ENCODE measurements at places on chromosomes 3 and 15.

GRCh38 chr3:175102161-175102560, 243.0 kb downstream of the NAALADL2 start:
- DNase-seq: no peak

GRCh38 chr15:53841651-53842050, 82.2 kb upstream of the WDR72 start:
- DNase-seq: no peak

DNA sequence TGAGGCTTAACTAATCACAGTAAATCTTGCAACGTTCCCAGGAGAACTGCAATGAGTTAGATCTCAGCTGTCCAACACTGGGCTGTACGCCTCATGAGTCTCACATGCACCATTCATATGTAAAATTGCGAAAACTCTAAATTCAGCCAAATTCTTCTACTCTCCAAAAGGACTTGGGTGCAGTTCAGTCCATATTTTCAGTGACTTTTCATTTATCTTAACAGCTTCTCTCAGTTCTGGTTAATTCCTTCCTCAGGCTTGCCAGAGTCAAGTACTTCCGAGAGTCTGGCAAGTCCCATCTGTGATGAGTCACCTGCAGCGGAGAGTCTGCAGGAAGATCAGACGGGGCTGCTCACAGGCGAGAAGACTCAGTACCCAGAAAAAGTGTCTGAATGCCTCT, 11.5 kb downstream of the CCDC80 start:
- DNase-seq: no peak

DNA sequence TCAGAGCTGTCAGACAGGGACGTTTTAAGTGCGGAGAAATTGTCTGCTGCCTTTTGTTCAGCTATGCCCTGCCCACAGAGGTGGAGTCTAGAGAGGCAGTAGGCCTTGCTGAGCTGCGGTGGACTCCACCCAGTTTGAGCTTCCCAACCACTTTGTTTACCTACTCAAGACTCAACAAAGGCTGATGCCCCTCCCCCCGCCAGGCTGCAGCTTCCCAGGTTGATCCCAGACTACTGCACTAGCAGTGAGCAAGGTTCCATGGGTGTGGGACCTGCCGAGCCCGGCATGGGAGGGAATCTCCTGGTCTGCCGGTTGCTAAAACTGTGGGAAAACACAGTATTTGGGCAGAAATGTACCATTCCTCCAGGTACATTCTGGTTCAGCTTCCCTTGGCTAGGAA, 282.1 kb downstream of the VGLL3 start:
- no peak for DNase-seq

- no peak for DNase-seq
Observed at GRCh38 chr3:123984350-123984749, 7.6 kb downstream of the ROPN1 start.
